ENCODE measurements at places on chromosomes 4 and X.

DNA sequence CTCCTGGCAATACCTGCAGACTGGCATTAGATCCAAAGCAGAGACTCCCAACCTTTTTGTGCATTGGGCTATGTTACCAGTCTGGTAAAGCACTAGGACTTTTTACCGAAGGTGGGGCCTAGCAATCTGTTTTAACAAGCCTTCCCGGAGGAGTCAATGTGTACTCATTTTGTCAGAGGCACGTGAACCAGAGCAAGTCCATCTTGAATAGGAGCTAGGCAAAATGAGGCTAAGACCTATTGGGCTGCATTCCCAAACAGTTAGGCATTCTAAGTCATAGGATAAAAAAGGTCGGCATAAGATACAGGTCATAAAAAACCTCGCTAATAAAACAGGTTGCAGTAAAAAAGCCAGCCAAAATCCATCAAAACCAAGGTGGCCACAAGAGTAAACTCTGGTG, 22.3 kb downstream of the ADGRA3 start:
- no peaks in the 10 kb centered on the region for H3K27me3 ChIP-seq
- H3K4me1 ChIP-seq = no peaks in the 10 kb centered on the region
- no peak overlapping the region for H3K4me3 ChIP-seq
- no peak for DNase-seq
- H3K27ac ChIP-seq = no peak overlapping the region

DNA sequence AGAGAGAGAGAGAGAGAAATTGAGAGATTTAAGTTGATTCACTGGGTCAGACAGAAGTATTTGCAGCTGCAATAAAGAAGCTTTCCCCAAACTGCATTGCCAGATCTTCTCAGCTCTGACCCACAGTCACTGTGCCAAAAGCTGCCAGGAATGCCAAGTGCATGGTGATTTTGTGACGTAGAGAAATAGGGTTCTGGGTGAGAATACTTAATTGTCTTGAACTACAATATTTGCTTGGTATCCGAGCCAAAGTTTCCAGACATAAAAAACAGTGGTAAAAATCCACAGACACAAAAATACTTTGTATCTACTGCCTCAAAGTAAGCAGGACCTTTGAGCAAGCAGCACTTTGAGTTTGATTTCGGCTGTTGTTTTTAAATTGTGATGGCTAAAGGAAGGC, 331.1 kb downstream of the GRID2 start:
- no peaks in the 10 kb centered on the region for H3K27me3 ChIP-seq
- no peaks in the 10 kb centered on the region for H3K4me1 ChIP-seq
- H3K4me3 ChIP-seq = no peak overlapping the region

DNA sequence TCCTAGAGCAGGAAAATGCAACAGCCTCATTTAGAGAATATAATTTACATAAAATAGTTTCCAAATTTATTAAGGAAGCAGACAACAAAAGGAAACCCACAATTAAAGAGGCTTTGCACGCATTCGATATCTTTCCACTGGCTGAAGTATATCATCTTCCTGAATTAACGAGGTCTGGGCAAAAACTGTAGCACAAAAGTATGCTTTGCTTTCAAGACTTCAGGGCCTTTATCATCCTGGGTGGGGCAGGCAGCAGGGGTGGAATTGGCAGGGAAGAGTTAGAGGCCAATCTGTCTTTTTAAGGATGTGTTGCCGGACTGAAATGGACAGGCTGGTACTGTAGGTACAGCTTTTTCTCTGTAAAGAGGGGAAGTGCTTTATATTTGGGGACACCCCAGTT, 17.0 kb upstream of the STX18 start:
- no peak for DNase-seq
- H3K36me3 ChIP-seq = no peaks in the 10 kb centered on the region
- H3K4me3 ChIP-seq = no peak overlapping the region
- H3K27ac ChIP-seq = no peak overlapping the region

- DNase-seq = no peak
- H3K4me3 ChIP-seq = no peak overlapping the region
- H3K4me1 ChIP-seq = no peaks in the 10 kb centered on the region
- H3K36me3 ChIP-seq = no peaks in the 10 kb centered on the region
These were observed 313.9 kb upstream of the NWD2 start for GRCh38 chr4:36930562-36931111.

DNA sequence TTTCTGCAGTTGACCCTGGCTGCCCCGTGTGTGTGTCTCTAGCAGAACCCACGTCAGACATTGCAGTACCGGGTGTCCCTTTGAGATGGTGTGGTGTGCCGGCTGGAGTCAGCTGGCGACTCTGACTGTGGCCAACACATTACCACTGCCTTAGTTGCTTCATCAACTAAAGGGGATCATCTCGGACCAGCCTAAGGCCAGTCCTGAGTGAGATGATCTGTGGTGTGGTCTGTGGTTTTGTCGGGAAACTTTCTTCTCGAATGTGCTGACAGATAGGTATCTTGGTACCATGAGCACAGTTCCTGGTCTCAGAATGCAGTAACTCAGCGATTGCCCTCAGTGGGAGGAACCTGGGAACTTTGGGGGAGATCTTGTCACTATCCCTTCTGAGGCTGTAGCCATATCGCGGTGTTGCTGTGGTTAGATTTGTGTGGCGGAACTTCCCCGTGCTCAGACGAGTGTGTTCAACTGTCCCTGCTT, 15.8 kb downstream of the TBC1D14 start:
- H3K27me3 ChIP-seq = no peaks in the 10 kb centered on the region
- no peak for DNase-seq
- peaks cover 15% of the 10 kb centered on the region for H3K36me3 ChIP-seq
- H3K27ac ChIP-seq = no peak overlapping the region
- H3K4me1 ChIP-seq = peaks cover 13% of the 10 kb centered on the region

DNA sequence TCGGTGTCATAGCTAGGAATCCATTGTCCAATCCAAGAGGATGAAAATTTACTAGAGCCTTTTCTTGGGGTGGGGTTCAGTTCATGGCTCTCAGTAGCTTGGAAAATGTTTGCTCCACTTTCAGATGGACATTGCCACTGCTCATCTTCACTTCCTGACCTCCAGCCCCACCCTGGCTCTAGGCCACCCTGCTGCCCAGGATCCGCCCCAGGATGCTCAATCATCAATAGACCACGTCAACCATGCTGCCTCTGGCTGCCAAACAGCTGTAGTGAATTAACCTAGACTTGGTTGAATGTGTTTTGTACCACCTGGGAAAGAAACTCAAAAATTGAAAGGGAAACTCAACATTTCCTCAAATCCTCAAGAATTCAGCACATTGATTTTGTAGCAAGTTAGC, 37.2 kb upstream of the HSD17B10 start:
- no peaks in the 10 kb centered on the region for H3K4me1 ChIP-seq
- no peaks in the 10 kb centered on the region for H3K36me3 ChIP-seq
- DNase-seq = no peak
- H3K4me3 ChIP-seq = no peak overlapping the region

GRCh38 chr4:1562771-1563170, 121.3 kb downstream of the FAM53A start:
- DNase-seq = no peak

GRCh38 chr4:24973747-24974601, 56.8 kb downstream of the LGI2 start:
- H3K27me3 ChIP-seq = no peaks in the 10 kb centered on the region
- H3K4me1 ChIP-seq = peaks cover 2% of the 10 kb centered on the region
- DNase-seq = no peak
- H3K4me3 ChIP-seq = no peak overlapping the region

- no peak overlapping the region for H3K4me3 ChIP-seq
- H3K4me1 ChIP-seq = peaks cover 1% of the 10 kb centered on the region
- DNase-seq = no peak
- no peaks in the 10 kb centered on the region for H3K36me3 ChIP-seq
These were observed 286.4 kb downstream of the PRDM5 start for GRCh38 chr4:120636120-120636630.

- H3K36me3 ChIP-seq = no peaks in the 10 kb centered on the region
- H3K4me3 ChIP-seq = no peak overlapping the region
- DNase-seq = no peak
- no peaks in the 10 kb centered on the region for H3K27me3 ChIP-seq
These were observed 65.0 kb downstream of the COQ2 start for GRCh38 chr4:83219344-83220331.

GRCh38 chr4:151418385-151418784, 9.4 kb downstream of the FHIP1A start:
- H3K4me3 ChIP-seq = no peak overlapping the region
- DNase-seq = no peak
- H3K4me1 ChIP-seq = no peaks in the 10 kb centered on the region
- H3K27me3 ChIP-seq = no peaks in the 10 kb centered on the region
- H3K36me3 ChIP-seq = no peaks in the 10 kb centered on the region

DNA sequence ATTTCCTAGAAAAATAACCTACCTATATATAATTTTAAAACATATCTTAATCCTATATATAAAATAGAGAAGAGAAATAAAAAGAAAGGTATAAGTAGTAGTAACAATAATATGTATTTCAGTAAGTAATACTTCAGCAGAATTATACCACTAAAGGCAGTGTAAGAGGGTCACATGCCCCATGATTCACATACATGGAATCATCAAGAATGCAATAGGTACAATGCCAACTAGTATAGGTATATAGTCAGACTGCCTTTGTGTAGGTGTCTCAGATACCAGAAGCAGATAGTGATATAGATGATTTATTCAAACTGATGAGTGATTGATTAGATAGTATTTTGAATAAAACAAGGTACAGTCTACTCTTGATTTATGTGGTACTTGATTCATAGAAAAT, 9.4 kb downstream of the AIMP1 start:
- H3K4me3 ChIP-seq = no peak overlapping the region
- H3K27me3 ChIP-seq = no peaks in the 10 kb centered on the region
- no peak overlapping the region for H3K27ac ChIP-seq
- H3K4me1 ChIP-seq = no peaks in the 10 kb centered on the region
- no peak for DNase-seq
- peaks cover 5% of the 10 kb centered on the region for H3K36me3 ChIP-seq

DNA sequence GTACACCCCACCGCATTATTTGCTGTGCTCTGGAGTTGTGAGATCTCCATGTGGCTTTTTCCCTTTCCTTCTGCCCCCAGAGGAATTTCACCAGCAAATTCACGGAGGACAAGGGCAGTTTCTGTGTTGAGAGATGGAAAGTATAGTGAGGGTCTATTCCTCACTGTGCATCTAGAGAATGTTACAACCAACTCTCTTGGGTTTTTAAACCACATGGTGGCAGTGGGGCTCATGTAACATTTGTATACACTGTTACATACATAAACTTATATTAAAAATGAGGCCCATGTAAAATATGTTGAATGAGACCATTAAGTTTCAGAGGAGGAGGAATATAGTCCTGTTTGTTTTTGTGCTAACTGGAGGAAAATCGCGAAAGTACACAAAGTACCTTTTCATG, 909 bp upstream of the PRKG2 start:
- no peak for DNase-seq
- no peaks in the 10 kb centered on the region for H3K4me1 ChIP-seq
- no peaks in the 10 kb centered on the region for H3K36me3 ChIP-seq
- no peak overlapping the region for H3K27ac ChIP-seq

DNA sequence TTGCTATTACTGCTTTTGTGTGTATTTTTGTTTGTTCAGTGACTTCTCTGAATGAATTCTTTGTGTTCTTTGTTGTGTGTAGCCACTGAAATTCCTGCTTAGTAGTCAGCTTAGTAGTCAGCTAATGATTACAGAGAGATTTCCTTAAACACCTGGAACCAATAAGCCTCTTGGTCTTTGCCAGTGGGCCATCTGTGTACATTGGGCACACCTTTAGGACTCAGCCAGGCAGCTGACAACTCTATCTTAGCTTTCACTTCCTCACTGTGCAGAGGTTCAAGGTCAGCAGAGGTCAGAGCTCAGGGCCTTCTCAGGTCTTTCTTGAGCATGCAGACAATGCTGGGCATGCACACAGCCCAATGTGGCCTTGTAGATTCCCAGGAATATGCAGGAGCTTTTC, 59.3 kb downstream of the RWDD4 start:
- no peaks in the 10 kb centered on the region for H3K36me3 ChIP-seq
- DNase-seq = no peak
- H3K4me3 ChIP-seq = no peak overlapping the region

- no peaks in the 10 kb centered on the region for H3K27me3 ChIP-seq
- H3K4me1 ChIP-seq = no peaks in the 10 kb centered on the region
These were observed 2.2 kb downstream of the SPP1 start for GRCh38 chr4:87977521-87978278.

DNA sequence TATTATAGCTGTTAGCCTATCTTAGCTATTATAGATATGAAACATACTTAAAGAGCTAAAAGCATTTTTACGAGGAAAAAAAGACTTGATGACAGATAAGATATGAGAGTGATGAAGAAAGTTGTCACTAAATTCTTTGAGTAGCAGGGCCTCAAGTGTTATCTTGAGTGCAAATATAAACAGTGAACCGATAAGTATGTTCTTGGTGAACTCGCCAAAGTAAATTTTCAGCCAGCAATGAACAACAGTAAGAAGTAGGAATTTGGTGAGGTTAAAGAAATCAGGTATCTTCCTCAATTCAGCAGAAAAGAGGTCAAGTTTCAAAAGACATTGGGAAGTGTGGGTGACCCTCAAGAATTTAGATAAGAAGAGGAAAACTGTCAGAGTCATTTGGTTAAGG, 471.8 kb upstream of the FTHL17 start:
- H3K36me3 ChIP-seq = no peaks in the 10 kb centered on the region
- H3K4me3 ChIP-seq = no peak overlapping the region
- H3K27ac ChIP-seq = no peak overlapping the region
- no peaks in the 10 kb centered on the region for H3K4me1 ChIP-seq
- DNase-seq = no peak
- no peaks in the 10 kb centered on the region for H3K27me3 ChIP-seq

- no peaks in the 10 kb centered on the region for H3K27me3 ChIP-seq
- H3K36me3 ChIP-seq = no peaks in the 10 kb centered on the region
- DNase-seq = no peak
- no peak overlapping the region for H3K27ac ChIP-seq
These were observed 29.3 kb upstream of the GPRIN3 start for GRCh38 chr4:89336818-89337420.

- H3K27me3 ChIP-seq = no peaks in the 10 kb centered on the region
- H3K4me3 ChIP-seq = no peak overlapping the region
- H3K27ac ChIP-seq = no peak overlapping the region
- no peaks in the 10 kb centered on the region for H3K4me1 ChIP-seq
- H3K36me3 ChIP-seq = no peaks in the 10 kb centered on the region
These were observed 700.7 kb downstream of the PCDH18 start for GRCh38 chr4:136831553-136831952.

DNA sequence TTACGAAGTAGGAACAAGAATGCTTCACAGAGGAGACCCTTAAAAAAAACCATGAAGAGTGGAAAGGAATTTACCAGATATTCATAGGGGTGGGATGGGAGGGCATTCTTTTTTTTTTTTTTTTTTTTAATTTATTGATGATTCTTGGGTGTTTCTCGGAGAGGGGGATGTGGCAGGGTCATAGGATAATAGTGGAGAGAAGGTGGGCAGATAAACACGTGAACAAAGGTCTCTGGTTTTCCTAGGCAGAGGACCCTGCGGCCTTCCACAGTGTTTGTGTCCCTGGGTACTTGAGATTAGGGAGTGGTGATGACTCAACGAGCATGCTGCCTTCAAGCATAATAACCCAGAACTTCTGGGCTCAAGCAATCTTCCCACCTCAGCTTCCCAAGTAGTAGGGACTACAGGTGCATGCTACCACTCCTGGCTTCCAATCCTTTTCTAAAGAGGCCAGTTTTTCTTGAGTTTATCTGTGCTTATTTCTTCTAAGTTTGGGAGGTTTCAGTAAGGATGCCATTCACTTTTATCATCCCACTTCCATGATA, 65.9 kb upstream of the OGT start:
- H3K27ac ChIP-seq = no peak overlapping the region
- peaks cover 4% of the 10 kb centered on the region for H3K36me3 ChIP-seq
- H3K27me3 ChIP-seq = no peaks in the 10 kb centered on the region
- H3K4me1 ChIP-seq = no peaks in the 10 kb centered on the region
